Putamen (tissue), 1 donor: ENCODE measurements at places on chromosomes 12 and 14.
A peak's percentile ranks its signal among the peaks of the same experiment; 100 is the strongest.

DNA sequence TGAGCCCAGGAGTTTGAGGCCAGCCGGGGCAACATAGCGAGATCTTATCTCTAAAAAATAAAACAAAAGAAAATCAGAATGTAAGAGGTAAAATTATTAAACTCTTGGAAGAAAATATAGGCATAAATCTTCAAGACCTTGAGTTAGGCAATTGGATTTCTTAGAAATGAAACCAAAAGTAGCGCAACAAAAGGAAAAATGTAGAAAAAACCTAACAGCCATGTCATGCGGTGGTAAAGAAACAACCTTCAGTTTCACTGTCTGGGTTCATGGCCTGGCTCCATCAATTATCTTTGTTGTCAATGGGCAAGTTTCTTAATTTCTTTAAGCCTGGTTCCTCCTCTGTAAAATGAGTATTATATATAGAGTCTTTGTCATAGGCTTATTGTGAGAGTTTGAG is 5.6 kb upstream of the GCH1 start:
- no peak for DNase-seq

GRCh38 chr14:89543425-89543790 is 126.4 kb upstream of the FOXN3 start:
- DNase-seq = peak; percentile 72

- DNase-seq = no peak
Observed at GRCh38 chr14:92105893-92106142, 564 bp downstream of the ATXN3 start.

- DNase-seq = no peak
Observed at GRCh38 chr14:50813544-50813863, 17.5 kb downstream of the NIN start.

GRCh38 chr12:47080725-47081502 is 1.2 kb upstream of the AMIGO2 start:
- DNase-seq = no peak

DNA sequence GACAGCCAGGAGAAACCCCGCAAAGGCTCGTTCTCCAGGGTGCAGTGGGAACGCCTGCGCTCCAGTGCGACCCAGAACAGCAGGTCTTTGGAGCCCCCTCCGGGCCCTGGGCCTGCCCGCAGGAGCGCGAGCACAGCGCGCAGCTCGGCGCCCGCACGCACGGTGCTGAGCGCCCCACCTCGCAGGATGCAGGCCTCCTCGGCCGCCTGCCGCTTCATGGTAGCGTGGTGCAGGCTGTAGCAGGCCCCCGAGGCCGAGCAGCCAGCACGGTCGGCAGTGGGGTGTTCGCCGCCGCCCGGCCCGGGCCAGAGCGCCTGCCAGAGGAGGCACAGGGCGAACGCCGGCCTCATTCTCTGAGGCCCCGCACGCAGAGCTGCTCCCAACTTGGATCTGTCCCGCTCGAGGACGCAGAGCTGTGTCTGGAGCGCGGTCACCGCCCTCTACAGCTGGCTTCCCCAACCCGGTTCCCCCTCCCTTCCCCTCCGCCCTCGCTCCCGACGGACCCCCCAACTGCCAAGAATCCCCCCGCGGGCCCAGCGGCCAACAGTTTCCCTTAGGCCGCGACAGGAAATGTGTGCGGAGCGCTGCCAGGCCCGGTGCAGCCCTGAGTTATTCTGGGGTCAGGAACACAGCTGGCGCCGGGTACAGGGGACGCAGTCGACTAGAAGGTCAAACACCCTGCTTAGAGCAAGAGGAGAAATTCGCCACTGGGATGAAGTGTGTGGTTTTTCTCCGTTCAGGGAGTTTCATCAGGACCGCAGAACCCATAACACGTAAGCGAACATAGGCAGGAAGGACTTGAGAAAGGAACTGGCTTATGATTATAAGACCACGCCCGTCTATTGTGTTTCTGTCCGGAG is at the start of gene CLEC14A:
Gene CLEC14A (minus strand): TSS at position 421 of the 860 bp plus-strand sequence. CDS start 71 bp downstream, at position 350.
- DNase-seq = peak; percentile 23

DNA sequence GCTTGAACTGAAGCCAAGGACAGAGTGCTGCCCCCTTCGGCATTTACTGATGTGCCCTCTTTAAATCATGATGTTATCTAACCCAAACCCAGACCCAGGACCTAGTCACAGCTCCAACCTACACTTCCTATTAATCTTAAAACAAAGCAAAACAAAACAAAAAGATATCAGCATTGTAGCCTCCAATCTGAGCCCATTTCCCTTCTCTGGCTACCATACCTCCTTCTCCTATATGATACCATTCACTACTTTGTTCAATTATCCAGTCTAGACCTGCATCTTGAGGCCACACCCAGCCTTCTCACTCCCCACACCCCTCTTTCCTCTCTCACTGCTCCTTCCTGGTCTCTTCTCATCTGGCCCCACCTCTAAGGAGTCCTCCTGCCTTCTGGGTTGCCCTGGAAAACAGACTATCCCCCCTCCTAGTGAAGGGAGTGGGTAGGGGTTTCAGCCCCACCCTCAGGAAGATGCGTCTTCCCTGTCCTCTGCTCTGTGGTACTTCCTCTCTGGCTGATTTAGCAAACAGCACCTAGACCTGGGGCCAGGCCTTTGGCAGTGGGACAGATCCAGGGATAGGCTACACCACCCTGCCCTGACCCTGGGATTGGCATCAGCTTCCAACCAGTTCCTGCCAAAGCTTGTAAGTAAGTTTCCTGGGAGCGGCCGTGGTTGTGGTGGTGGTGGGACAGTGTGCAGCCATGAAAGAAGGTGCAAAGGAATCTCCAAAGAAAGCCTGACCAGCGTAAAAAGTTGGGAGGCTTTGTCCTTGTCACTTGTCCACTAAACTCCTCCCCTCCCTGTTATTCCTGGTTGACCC is 3.3 kb downstream of the LTB4R start:
- no peak for DNase-seq

DNA sequence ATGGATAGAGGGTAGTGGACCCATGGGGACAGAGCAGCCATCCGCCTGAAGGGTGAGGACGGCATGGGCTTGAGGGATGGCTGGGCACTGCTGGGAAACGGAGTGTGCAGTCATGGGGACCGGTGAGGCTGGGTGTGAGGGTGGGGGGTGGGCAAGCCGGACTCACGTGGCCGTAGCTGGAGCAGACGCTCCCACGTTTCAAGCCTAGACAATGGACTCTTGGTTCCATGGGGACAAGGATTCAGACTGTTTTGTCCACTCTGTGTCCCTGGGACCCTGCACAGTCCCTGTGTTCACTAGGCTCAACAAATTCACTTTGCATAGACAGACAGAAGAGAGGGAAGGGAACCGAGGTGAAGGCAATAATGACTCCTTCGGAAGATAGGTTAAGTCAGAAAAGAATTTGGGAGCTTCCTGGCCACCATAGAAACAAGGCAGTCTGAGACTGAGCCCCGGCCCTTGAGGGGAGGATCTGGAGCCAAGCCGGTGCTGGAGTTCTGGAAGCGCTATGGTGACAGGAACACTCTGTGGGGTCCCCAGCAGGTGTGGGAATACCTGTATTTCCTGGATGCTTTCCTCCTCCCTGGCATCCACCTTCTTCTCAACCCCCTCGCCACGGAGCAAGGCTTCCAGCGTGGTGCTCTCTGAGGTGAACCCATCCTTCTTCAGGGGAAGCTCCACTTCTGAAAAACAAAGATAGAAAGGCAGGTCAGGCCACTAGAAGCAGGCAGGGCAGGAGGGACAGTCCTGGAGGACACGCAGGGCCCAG is 162.5 kb downstream of the DPF3 start:
- no peak for DNase-seq

DNA sequence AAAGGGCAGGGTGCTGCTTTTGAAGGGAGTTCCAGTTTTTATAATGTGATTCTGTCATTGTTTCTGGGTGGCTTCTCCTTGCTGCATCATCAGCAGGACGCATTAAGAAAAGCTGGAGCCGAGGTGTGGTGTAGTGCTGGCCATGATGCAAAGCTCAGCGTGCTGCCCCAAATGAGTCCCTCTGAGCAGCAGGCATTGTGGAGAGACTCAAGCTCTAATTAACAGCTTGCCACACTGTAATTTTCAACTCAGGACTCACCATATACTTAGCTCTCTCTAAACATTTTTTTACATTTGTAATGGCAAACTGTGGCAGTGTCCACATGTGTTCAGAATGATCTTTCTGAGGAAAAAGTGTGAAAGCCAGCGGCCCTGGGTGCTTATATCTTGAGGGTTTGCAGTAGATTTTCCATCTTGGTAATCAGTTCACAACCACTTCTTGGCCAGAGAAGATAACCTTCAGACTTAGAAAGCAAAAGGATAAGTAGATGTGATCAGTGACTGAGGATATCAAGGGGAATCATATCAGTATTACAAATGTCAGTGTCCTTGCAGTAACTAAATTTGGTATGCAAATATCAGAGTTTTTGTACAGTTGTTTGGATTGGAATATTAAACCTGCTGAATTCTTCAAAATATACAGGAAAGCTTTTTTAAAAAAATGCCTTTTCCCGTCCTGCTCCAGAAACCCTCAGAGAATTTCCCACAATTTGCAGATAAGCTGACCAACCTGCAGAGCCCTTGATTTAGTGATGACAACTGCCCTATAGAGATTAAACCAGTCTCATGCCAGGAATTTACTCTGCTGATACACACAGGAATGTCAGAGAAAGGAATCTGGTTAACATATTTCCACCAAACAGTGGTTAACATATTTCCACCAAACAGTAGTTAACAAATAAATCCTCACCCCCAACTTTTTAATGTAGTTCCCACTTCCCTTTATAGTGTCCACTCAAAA is 63.6 kb downstream of the DAAM1 start:
- DNase-seq = no peak

DNA sequence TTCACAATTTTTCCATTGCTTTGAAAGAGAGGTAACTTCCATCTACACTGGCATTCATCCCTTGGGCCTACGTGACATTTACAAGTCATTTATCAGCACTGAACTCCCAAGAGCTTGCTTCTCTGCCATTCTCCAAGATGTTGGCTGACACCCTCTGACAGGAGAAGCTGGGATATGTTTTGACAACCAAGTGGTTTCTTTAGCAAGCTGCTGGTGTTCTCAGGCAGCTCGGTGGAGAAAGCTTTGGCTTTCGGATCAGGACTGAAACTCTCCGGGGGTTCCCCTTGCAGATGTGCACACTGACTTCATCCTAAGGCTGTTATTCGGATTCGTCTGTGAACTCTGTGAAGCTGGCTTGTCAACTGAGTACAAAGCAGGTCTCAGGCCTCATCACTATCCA is 15.7 kb downstream of the KCNA5 start:
- peak; percentile 41 for DNase-seq

GRCh38 chr12:47276253-47276620 is 196.5 kb upstream of the AMIGO2 start:
- no peak for DNase-seq

- no peak for DNase-seq
Observed at GRCh38 chr12:61808856-61809255, 451.3 kb upstream of the USP15 start.

DNA sequence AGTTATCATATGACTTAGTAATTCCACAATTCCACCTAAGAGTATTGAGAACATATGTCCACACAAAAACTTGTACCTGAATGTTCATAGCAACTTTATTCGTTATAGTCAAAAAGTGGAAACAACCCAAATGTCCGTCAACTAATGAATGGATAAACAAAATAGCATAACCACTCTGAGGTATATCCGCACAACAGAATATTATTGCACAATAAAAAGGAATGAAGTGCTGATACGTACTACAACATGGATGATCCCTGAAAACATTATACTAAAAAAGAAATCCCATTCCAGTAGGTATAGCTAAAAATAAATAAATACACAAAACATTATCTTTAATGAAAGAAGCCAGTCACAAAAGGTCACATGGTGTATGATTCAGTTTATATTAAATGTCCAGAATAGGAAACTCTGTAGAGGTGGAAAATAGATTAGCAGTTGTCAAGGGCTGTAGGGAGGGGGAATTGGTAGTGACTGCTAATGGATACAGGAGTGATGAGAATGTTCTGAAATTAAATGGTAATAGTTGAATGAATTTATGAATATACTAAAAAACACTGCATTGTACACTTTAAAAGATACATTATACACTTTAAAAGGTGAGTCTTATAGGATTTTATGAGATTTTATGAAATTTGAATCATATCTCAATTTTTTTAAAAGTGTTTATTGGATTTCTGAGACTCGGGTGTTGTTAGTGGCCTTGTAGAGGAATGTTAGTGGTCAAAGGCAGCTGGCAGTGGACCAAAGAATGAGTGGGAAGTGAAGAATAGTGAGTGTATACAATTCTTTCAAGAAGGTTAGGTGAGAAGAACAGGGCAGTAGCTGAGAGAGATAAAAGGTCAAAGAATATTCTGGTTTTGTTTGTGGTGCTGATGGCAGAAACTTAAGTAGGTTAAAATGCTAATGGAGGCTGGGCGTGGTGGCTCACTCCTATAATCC is 36.3 kb upstream of the BAZ1A start:
- DNase-seq = no peak

GRCh38 chr12:130026608-130027176 is 122.9 kb upstream of the TMEM132D start:
- no peak for DNase-seq

DNA sequence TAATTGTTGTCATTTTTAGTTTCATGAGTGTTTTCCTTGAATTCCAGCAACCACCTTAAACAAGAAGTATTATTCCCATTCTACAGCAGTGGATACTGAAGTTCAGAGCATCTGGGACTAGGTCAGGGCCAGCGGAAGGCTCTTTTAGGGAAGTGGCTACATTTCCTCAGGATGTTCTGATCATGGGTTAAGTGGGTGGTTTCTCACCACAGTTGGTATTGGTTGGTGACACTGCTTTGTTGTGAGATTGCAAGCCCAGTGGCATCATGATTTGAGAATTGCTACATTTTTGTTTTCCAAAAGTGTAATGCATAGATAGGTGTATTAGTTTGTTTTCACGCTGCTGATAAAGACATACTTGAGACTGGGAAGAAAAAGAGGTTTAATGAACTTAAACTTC is 47.1 kb downstream of the SYNE2 start:
- DNase-seq = no peak

DNA sequence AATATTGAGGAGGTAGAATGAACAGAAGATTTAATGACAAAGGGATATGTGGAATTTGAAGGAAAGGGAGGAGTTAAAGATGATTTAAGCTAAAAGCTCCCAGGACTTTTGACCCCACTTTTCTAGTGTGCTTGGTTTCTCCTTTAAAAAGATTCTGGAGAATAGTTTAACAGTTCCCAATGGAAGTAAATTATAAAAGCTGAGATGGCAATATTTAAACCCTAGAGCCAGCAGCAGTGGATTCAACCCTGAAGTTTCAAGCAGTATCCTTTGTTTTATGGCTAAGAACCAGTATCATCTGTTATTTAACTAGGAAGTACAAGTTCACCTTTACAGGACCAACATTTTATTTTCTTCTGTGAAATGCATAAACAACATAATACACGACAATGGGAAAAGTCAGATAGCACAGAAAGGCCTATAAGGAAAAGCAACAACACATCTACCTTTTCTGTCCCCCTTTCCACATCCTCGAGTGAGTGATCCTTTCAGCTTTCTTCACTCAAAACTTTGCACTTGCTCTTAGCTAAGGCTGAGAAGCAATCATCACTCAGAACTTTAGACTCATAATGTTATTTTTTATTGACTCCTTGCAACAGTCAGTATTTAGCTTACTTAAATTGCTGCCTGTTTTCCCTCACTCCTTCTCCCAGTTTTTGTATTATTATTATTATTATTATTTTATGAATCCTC is 264.5 kb downstream of the FBXL14 start:
- DNase-seq = no peak
